Osteocyte (in vitro differentiated cells): ENCODE measurements at places on chromosomes 7 and 10.

DNA sequence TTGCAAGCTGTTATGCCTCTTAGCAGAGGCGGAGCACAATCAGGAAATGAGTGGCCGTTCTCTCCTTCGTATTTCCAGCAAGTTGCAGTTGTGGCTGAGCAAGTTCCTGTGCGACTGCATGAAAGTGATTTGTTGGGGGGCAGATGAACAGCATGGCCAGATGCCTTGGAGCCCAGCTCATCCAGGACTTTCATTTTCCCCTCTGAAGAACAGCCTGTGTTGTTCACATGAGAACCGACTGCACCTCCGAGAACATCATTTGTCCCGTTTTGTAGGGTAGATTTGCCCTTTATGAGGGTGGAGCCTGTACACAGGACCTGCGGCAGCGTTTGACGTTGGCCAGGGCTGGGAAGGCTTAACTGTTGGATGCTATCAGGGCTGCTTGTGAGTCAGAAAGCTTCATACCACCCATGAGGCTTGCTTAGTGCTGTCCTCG, 4.4 kb downstream of the BAG3 start:
- no peak for DNase-seq

DNA sequence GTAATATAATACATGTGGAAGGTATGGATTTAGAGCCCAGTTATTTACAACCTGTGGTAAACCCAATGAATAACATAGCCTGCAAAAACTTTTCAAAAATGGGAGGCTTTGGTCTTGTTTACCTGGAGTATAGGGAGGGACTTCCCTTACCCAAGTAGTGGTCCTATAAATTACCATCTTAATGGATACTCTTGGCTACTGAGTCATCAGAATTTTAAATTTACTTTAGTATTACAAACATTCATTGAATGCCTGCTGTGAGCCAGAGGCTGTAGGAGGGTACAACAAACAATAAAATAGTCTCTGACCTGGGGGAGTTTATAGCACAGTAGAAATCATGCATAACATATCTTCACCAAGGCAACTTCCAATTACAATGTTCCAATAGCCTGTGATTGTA, 365.1 kb downstream of the BBS9 start:
- DNase-seq, result no peak

DNA sequence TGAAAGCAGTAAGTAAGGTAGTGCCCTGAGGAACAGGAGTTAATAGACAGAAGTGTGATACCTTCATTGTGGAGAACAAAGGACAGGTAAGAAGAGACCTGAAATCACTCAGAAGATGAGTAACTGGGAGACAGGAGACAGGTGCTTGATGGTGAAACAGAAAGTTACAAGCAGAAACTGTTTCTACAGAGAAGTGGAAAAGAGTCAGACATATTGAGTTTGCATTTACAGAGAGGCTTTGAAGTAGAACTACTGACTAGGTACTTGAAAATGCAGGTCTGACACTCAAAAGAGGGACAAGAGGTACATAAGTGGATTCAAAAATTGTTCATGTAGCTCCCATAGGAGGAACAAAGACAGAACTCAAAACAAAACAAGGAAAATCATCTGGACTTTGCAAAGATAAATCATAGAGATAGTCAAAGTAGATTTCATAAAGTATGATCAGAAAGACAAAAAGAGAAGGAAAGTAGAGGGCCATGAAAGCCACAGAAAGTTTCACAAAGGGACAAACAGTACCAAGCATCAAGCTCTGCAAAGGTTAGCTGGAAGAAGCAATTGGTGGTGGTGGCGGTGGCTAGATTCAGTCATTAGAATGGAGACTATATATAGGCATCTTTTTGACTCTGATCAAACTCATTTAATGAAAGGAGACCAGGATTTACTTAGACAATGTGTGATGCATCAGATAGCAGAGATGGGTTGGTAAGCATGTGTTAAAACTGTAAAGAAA, 198.4 kb downstream of the PCLO start:
- DNase-seq, result no peak

- DNase-seq, result no peak
Measured at GRCh38 chr10:14118953-14119352, 211.8 kb downstream of the FRMD4A start.

DNA sequence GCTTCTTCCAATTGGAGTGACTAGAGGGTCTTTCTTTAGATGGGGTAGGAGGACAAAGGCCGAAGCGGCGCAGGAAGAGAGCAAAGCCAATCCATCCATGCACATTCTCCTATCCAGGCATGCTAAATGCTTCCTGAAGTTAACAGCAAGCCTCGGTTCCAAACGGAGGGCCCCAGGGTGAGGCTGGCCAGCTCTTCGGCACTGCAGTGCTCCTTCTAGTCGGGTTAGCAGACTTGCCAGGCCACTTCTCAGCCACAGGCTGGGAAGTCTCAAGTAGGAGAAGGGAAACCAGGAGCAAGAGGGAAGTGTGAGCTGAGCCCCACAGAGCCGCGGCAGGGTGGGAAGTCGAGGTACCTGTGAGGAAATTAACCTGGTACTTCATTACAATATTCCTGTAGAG, 253.8 kb upstream of the INHBA start:
- DNase-seq, result no peak
